GM04504 (cell line): ENCODE measurements at places on chromosomes 7 and 10.

DNA sequence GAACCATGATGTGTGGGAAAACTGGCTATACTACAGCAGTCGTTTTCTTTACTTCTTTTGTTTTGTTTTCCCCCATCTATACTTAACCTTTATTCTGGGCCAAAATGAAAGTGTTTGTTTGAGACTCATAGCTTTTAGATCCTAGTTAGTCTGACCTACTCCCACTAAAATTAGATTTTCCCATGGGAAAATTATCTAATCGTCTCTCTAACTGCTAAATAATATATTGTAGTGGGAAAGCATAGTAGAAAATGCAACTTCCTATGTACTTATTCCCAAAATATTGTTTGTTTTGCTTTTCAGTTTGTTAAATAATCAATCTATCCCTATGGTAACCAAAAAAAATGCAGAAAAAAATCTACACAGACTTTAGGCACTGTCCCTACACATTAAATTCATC, 96.6 kb downstream of the NOC3L start:
- no peak for DNase-seq

- DNase-seq = no peak
Observed at GRCh38 chr7:135678612-135679575, 16.6 kb downstream of the STMP1 start.

GRCh38 chr10:69826094-69826493, 24.4 kb downstream of the COL13A1 start:
- no peak for DNase-seq

- no peak for DNase-seq
Observed at GRCh38 chr10:69088801-69089501, 1.0 kb downstream of the SRGN start.

DNA sequence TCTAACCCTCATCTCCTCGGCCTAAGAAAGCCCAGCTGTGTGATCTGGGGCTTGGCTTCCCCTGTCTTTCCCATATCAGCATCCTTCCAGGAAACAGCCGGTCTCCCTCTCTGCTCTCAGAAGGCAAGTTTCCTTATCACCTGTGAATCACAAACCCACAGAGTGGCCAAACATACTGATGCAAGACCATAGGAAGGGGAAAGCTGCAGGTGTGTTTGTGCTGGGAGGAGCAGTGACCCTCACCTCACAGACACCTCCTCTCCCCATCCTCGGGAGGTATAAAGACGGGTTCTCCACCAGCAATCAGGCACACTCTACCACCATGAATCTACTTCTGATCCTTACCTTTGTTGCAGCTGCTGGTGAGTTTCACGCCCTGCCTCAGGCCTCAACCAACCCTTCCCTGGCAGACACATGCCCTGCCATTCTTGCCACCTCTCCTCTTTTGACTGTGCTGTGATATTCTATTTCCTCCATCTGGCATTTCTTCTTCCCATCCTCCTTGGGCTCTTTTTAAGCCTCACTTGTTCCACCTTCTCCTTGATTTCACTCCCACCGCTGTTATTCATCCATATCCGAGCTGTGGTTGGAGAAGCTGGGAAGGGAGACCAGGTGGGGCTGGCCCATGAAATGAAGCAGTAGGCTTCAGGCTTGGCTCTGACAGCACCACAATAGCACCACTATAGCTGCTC, at the start of gene PRSS2:
TSS of gene PRSS2 (plus strand) at position 310 of the 692 bp plus-strand sequence. CDS start at position 323, 13 bp downstream.
- DNase-seq = no peak

GRCh38 chr7:45686441-45687184, 112.4 kb downstream of the ADCY1 start:
- DNase-seq = no peak

DNA sequence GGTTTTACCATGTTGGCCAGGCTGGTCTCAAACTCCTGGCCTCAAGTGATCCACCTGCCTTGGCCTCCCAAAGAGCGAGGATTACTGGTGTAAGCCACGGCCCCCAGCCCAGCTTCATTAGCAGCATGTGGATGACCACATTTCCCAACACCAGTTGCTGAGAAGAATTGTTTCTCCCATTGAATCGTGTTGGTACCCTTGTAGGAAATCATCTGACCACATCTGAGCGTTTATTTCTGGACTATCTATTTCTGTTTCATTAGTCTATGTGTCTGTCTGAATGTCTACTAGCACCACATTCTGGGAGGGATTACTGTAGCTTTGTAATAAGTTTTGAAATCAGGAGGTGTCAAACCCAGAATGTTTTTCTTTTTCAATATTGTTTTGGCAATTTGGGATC, 89.6 kb downstream of the LCOR start:
- no peak for DNase-seq

- DNase-seq = no peak
Observed at GRCh38 chr10:121426307-121426706, 171.9 kb downstream of the FGFR2 start.

- no peak for DNase-seq
Observed at GRCh38 chr7:69445541-69445940, 152.7 kb upstream of the AUTS2 start.

DNA sequence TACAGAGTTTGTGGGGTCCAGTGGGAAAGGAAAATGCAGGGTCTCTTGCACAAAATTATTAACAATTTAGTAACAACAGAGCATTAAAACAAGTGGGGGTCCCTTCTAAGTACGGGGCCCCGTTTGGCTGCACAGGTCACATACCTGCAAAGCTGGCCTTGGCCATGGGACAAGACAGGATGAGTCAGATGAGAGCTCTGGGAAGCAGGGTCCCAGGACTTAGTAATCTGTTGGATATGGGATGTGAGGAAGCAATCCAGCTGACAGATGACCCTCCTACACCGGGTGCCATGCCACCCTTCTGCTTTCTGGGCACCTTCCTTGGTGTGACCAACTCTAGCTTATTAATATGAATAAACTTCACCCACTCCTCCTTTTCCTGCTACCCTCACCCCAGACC, 3.2 kb upstream of the DUSP5 start:
- DNase-seq = no peak

- no peak for DNase-seq
Observed at GRCh38 chr7:147079921-147080420, 963.4 kb downstream of the CNTNAP2 start.

DNA sequence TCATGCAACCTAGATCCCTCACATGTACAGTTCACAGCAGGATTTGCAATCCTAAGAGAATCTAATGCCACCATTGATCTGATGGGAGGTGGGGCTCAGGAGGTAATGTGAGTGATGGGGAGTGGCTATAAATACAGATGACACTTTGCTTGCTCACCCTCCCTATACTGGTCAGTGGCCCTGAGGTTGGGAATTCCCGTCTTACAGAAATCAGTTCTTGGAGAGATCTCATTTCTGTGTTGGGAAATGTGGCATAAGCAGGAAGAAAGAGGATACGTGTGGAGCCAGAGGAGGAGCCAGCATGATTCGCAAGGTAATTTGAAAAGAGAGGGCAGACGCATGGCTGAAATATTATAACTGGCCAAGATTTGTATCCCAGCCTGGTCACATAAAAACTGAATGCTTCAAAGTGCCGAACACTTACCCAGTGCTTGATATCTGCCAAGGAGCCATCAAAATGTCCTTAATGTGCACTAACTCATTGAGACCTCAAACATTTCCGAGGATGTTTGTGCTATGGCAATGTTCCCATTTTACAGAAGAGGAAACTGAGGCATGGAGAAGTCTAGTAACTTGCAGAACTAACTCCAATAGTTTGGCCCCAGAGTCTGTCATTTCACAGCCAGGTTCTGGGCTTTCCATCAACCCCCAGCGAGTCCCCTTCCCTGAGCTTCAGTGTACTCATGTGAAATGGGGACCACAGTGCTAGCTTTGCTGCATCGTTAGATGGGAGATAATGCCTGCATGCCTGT, 5.5 kb upstream of the IKZF1 start:
- DNase-seq = no peak

DNA sequence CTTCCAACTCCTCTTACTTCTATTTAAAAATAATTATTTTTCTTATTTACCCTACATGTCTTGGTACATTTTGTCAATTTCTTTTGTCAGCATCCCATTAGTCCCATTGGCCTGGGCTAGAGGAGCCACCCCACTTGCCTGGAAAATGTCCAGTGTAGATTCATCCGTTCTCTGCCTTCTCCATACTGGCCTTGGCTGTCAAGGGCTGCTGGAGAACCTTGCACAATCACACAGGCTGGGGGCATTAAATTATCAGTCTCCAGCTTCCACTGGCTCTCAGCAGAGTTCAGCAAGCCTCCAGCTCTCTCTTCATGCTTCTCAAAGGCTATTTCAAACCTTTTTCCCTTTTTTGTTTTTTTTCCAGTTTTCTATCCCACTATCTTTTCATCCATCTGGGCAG, 13.8 kb upstream of the ZCCHC24 start:
- DNase-seq = no peak

DNA sequence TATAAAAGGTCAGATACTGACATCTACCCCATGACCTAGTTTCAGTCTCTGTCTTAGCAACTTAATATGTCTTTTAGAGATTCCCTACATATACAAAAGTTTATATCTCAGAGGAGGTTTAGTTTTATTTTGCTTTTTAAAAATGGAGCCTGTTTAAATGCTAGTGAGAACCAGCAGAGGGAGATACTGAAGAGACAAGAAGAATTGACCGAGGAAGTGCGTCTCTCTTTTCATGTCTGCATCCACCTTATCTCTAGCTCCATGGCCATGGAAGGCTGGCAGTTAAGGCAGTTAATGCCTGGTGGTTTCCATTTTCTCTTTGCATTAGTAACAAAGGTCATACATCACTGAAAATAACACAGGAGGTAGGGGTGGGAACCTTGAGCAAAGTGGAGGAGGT, 10.7 kb downstream of the SUV39H2 start:
- DNase-seq = no peak
